Stimulated activated CD8-positive, alpha-beta memory T cell treated with anti-CD3 and anti-CD28 coated beads, Interleukin-15, amount 100 ng/mL, for 24 hours (primary cell): ENCODE measurements at places on chromosomes 6 and 20.

DNA sequence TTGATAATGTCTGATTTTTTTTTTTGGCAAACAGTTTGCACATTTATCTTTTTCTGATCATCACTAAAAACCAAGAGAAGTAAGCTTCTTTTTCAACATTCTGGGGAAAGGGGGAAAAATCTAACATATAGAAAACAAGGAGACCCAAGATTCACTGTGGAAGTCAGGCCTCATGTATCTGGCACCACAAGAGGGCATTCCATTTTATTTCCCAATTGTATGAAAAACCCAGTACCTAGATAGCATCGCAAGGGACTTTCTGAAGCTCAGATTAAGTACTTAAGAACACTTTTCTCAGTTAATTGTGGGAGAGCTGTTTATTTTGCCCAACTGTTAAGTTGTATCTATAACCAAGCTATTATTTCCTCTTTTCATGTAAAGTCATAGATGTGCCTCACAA, 152.9 kb downstream of the KLHL32 start:
- DNase-seq, result no peak

- no peak for DNase-seq
Observed at GRCh38 chr20:59832406-59833363, 100.8 kb downstream of the SYCP2 start.

- no peak for DNase-seq
Observed at GRCh38 chr20:2237059-2237458, 58.7 kb upstream of the TGM3 start.

DNA sequence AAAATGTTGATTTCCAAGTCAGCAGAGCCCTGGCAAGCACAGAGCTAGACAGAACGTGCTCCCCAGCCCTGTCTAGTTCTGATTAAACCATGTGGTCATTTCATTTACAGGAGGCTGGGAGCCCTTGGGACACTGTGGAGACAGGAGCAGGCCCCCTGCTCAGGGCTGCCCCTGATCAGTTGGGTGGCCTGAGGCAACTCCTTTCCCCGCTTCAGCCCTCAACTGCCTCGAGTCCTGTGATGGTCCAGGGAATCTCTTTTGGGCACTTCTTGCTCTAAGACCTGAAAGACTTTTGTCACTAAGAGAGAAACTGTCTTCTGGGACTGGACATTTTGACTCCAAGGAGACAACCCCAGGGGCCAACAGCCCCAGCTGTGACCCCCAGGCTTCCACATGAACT, 13.5 kb downstream of the DYNLRB1 start:
- no peak for DNase-seq

DNA sequence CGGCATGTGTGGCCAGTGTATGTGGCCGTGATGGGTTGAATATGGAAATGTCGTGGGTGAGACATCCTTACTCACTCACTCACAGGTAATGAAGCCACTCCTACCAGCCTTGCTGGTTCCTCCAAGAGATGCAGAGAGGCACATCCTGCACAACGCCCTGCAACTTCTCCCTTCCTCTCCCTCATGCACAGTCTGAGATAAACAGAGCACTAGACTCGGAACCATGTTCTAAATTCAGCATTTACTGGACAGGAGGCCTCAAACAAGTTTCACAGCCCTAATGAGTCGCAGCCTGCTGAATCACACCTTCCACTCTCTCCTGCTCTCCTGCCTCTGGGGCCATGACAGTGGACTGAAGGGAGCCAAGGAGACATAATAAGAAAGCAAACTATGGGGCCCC, 91.2 kb downstream of the ISM1 start:
- no peak for DNase-seq

GRCh38 chr6:19492636-19493405, 344.3 kb upstream of the ID4 start:
- no peak for DNase-seq

- DNase-seq, result no peak
Observed at GRCh38 chr20:840858-841567, 7.5 kb downstream of the FAM110A start.

DNA sequence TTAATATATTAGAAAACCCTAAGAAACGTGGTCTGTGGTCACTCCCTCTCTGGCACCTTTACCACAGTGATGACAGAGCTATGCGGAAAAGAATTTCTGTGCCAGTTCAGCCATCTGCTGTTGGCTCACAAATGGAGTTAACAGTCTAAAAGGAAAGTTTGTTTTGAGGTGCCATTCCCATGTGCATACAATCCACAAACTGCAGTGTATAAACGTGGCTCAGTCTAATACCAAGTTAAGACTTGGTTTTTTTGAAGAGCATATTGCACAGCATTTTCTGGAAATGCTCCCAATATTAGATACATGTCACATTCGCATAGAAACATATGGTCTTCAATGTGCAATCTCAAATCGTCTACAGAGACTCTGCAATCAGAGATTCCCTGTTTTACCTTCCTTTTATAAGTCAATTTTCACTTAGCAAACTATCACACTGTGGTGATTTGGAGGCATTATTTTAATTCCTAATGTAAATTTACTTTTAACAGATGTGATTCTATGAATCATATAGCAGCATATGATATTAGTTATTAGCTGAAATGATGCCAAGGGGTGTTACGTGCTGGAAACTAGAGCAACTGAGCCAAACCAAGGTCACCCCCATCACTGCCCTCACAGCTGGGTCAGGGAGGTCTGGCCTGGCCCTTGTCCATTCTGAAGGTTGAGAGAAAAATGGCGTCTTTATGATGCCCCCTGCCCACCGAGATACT, 383.5 kb downstream of the PRKN start:
- no peak for DNase-seq

- no peak for DNase-seq
Observed at GRCh38 chr6:68641172-68641571, 6.1 kb downstream of the ADGRB3 start.

- no peak for DNase-seq
Observed at GRCh38 chr6:99318566-99318965, 30.9 kb downstream of the FAXC start.

DNA sequence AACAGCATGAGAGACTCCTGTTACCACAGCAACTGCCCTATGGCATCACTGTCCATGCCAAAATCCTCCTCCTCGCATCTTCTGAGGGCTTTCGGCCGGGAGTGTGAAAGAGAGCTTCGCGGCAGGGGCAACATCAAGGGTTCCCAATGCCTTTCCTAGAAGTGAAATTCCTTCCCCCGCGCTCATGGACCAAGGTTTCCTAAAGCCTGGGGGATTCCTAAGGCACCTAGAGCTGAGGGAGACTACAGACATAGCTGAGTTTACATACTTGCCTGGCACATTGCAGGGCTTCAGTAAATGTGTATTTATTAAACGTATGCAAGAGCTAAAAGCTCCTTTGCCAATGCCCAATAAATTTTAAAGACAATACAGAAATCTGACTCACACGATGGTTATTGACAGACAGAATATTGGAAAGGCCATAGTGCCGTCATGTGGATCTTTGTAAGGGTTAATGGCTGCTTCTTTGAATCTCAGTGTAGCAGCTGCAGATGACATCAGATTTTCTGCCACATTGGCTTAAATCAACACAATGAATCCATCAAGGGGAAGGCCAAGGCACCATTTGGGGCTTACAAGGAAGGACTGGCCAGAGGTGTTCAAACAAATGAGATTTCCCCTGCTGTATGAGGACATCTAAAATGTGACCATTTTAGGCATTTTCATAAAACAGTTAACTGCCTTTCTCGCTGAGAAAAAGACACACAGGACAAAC, 281.2 kb upstream of the JARID2 start:
- no peak for DNase-seq

DNA sequence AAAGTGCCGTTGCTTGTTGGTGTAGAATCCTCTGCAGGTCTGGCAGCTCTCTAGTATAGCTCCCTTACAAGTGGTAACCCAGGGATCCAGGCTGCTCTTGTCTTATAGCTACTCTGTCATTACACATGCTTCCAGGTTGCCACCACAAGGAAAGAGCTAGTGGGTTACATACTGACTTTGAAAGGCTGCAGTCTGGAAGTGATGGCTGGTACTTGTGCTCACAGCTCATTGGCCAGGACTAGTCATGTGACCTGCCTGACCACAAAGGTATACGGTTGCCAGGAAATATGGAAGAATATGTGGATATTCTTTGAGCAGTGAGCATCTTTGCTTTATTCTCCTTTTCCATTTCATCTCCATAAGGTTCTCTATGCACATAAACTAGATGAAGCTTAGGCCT, 46.0 kb downstream of the RREB1 start:
- no peak for DNase-seq

- DNase-seq, result no peak
Observed at GRCh38 chr20:9243986-9244385, 175.1 kb downstream of the PLCB4 start.

- no peak for DNase-seq
Observed at GRCh38 chr6:63440057-63440456, 120.3 kb upstream of the LGSN start.

DNA sequence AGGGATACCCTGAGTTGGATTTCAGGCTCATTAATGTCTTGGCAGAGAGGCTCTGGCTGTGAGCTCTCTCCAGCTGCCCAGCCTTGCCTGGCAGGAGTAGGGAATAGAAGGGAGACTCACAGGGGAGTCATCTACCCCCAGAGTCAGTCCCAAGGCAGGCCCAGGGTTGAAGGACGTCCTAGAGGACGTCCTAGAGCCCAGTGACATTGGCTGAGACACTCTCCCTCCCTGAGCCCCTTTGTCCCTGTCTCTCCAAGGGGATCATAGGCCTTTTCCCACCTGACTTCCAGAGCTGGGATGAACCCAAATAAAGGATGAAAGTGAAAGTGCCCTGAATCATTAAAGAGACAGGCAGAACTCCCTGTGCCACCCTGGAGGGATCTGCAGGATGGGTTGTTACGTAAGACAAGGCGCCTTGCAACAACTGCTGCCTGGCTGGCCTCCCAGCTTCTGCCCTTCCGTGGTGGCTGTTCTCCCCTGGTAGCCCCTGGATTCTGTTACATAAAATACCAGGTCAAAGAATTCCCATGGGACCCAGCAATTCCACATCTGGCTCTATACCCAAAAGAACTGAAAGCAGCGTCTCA, 53.6 kb upstream of the SIRPA start:
- no peak for DNase-seq

DNA sequence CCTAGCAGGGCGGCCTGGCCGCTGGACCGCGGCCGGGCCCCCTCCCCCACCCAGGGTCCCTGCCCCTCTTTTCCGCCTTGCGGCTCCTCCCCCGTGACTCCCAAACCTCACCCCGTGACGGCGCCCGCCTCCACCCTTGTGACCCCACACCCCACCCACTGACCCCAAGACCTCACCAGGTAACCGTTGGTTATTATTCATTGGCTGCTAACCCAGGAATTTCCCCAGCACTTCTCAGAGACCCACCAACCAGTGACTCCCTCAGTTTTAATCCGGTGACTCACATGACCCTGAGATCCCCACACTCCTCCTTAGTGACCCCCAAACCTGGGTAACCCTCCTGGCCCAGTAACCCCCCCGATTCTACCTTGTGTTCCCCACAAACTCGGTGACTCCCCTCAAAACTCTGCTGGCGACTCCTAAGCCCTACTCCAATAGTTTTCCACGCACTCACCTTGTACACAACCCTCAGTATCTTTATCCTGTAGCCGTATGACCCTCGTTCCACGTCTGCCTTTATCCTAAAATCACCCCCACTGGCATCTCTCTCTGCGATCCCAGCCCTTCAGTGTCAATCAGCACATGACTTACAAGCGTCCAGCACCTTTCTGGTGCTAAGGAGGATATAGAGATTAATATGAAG, 534 bp downstream of the ZNF76 start:
- peak; percentile 29 for DNase-seq

GRCh38 chr6:89379281-89379680, 26.8 kb upstream of the UBE2J1 start:
- no peak for DNase-seq

DNA sequence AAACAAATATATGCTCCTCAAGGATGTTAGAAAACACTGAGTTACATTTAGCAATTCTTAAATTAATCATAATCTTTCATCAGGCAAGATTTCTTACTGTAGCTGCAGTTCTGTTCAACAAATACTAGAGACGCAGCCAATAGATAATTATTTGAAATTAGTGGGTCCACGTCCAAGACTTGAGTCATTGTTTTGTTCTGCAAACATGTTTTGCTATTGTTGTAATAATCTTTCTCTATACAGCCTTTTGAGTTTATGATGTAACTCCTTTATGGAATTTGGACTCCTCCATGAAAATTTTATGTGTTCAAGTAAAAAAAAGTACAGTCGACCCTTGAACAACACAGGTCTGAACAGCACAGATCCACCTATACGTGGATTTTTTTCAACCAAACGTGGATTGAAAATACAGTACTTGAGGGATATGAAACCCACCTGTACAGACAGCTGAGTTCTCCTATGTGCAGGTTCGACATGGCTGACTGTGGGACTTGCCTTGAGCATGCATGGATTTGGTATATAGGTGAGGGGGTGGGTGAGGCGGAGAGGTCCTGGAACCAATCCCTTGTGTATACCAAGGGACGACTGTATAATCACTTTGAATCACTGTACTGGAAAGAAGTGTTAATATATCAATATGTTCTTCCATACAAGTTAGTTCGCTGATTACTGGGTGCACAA, 41.3 kb upstream of the SLC22A16 start:
- DNase-seq, result no peak

- DNase-seq, result no peak
Observed at GRCh38 chr6:1923449-1923848, 313.7 kb downstream of the FOXC1 start.

GRCh38 chr20:41309817-41310216, 7.7 kb downstream of the ZHX3 start:
- no peak for DNase-seq

DNA sequence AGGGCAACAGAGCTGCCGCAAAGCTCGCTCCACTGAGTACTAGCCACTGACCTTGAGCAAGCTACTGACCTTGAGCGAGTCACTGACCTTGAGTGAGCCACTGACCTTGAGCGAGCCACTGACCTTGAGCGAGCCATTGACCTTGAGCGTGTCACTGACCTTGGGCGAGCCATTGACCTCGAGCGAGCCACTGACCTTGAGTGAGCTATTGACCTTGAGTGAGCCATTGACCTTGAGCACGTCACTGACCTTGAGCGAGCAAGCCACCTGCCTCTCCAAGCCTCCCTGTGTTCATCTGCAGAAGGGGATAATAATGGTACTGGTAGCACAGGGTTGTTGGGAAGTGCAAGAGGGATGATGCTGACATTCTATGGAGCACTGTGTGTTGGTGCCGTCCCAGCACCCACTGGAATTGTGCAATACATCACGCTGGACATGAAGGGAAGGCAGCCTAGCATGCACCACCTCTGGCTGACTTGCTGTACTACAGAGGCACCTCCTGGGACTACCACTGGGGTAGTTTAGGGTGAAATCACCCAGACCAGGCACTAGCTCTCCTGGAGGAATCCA, 60.2 kb downstream of the CTCFL start:
- no peak for DNase-seq
